Fibroblast of gingiva (primary cell): ENCODE measurements at places on chromosomes 7 and 10.

DNA sequence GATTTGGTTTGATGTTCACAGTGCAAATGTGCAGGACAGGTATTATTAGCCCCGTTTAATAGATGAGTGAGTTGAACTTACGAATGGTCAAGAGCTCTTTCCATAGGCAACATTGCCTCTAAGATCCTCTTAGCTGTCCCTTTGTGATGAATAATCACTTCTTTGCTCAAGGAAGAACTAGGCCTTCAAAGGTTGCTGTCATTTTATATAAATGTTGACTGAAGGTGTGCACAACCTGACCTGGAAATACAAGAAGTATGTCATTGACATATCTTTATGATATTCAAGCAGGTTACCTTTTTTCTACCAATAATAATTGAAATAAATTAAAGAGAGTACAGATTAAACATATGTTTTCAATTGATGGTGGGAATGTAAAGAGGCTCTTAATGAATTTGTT, 48.5 kb upstream of the GLCCI1 start:
- DNase-seq, result no peak

GRCh38 chr10:77228559-77228958, 409.0 kb downstream of the KCNMA1 start:
- DNase-seq, result no peak

GRCh38 chr10:124428207-124428777, 9.6 kb upstream of the OAT start:
- DNase-seq, result no peak

GRCh38 chr7:120402079-120402767, 129.2 kb downstream of the KCND2 start:
- DNase-seq, result no peak

DNA sequence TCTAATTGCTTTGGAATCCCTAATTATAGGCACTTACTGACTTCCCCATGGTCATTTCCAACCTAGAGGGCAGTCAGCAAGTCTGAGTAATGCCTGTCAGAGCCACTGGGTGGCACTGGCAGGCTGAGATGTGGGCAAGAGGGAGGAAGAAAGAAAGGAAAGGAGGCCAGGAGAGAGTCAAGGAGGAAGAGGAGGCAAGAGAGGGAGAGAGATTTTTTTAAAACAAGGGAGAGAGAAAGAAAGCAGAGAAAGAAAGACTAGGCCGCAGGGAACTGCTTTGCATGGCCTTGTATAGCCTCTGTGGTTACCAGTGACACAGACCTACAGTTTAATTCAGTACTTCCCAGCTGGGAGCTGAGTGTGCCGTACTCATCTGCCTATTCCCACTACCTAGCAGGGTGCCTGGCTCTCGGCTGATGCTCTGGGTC, 210.4 kb upstream of the ADO start:
- DNase-seq, result peak; percentile 39

GRCh38 chr10:120953897-120954296, 102.7 kb downstream of the WDR11 start:
- no peak for DNase-seq

DNA sequence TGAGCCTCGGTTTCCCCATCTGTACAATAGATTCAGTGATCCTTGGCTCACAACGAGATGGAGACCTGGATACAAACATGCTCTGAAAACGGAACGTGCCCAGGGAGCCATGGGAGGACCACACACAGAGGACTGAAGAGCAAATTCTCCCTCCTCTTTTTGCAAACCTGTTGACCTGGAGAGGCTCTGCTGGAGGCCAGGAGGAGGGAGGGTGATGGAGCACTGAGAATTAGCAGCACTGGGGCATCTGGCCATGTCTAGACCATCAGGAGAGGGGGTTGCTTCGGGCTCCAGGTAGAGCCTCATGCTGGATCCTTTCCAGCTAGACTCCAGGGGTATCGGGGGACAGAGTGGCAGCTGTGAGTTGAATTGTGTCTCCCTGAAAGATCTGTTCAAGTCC, 97.4 kb upstream of the GPR26 start:
- DNase-seq, result no peak

DNA sequence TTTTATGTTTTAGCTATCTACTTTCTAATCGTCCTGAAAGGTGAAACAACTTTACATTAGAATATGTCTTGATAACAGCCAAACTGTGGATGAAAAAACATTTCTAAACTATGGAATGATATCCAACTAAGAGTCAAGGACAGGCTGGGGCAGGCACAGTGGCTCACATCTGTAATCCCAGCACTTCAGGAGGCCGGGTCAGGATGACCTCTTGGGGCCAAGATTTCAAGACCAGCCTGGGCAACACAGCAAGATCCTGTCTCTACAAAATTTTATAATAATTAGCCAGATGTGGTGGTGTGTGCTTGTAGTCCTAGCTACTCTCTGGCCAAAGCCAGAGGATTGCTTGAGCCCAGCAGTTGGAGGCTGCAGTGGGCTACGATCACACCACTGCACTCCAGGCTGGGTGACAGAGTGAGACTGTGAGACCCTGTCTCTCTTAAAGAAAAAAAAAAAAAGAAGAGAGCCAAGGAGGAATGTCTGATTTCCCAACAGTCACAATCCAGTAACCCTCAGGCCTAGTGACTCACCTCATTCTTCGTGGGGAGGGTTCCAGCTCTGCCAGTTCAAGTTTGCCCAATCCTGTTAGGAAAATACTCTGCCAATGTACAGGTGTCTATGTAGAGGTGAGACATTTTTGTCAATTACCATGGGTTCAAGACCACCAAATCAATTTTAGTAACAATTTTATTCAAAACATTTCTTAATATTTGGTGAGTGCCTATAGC, 14.6 kb upstream of the FZD1 start:
- DNase-seq, result peak; percentile 76

DNA sequence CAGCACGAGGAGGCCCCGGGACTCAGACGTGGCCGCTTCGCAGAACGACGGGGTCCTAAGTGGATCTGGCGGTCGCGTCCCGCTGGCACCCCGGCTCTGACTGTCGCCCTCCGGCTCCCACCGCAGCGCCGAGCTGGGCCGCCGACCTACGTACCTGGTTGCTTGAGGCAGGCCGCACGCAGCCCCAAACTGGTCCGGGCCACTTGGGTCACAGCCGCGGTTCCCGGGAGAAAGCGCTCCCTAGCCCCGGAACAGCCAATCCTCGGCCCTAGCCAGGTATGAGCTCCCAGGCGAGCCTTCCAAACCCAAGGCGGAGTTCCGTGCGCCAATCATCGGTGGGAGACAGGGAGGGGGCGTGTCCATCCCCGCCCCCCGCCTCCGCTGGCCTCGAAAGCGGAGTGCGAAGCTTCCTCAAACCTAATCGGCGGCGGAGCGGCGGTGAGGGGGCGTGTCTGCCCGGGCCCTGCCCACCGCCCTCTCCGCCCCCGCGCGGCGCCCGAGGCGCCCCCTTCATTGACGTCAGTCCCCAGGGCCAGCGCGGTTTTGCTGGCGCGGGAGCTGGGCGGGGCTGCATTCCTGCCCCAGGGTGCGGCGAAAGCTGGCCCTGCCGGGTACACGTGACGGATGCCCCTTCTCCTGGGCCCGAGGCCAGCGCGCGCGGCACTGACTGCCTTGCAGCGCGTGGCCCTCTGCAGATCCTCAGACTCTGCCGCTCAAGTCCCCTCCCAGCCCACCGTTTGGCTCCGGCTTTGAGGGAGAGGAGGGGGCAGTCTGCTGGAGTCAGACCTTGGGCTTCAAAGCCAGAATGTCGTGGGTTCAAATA, at the start of gene AVPI1:
AVPI1 (minus strand) TSS at position 280 of the 823 bp plus-strand sequence. CDS start 7,336 bp downstream, outside the sequence.
- DNase-seq, result peak; percentile 98

GRCh38 chr7:120993553-120994191, 5.2 kb downstream of the CPED1 start:
- peak; percentile 16 for DNase-seq

GRCh38 chr10:62352356-62352970, 21.7 kb upstream of the ZNF365 start:
- DNase-seq, result no peak

DNA sequence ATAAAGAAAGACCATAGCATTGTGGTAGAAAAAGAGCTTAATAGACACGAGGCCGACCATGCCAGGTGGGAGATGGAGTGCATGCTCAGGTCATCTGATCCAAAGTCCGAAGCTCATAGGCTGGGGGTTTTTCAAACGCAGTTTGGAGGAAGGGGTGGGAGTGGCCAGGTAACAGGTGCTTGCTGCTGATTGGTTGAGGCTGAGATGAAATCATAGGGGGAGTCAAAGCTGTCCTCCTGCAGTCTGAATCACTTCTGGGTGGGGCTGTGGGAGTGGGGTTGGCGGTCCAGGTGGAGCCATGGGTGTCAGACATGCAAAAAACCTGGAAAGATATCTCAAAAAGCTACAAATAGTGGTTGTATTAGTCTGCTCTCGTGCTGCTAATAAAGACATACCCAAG, 2.8 kb upstream of the ERCC6 start:
- no peak for DNase-seq

GRCh38 chr7:101722247-101722646, 93.2 kb upstream of the MYL10 start:
- peak; percentile 18 for DNase-seq

- no peak for DNase-seq
Measured at GRCh38 chr7:75889223-75889825, 10.5 kb downstream of the RHBDD2 start.

DNA sequence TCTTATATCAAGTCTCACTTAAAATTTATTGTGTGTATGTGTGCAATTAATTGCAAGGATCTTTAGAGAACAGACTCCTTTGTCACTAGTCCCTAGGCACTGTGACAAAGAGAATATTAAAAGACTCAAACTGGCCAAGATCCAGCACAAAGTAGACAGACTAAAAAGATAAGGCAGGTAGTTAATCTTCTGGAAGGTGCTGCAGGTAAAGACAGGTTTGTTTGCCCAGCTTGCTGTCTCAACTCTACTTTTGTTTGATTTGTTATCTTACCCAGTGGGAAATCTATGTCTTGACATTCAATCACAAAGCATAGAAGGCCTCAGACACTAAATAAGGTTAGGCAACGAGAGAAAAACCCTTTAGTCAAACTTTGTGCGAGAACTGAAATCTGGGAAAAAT, 807.9 kb upstream of the LRRN3 start:
- DNase-seq, result no peak

DNA sequence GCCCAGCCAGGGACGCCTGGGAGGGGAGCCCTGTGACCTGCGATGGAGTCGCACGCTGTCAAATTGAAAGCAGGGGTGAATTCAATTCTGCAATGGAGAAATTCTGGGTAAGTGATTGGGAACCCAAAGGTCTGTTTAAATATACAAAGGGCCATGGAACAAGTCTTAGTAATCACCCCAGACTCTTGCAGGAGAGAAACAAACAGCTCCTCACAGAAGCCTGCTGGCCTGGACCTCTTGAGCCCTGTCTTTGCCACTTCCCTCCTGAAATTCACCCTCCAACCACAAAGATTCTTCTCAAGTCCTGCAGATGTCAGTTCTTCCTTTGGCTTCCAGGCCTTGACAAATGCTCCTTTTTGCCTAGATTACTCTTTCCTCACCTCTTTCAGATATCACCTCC, 97.3 kb downstream of the GLI3 start:
- no peak for DNase-seq

GRCh38 chr10:128047351-128047750, 78.9 kb downstream of the MKI67 start:
- DNase-seq, result no peak

- DNase-seq, result no peak
Measured at GRCh38 chr10:18178854-18179483, 38.7 kb downstream of the CACNB2 start.

- DNase-seq, result no peak
Measured at GRCh38 chr10:31963589-31963980, 35.0 kb upstream of the ARHGAP12 start.

GRCh38 chr10:88793712-88794299, 8.7 kb upstream of the LIPM start:
- DNase-seq, result peak; percentile 38

GRCh38 chr10:85666102-85666501, 700.5 kb downstream of the GRID1 start:
- DNase-seq, result no peak

- DNase-seq, result no peak
Measured at GRCh38 chr10:90143937-90144336, 442.5 kb downstream of the KIF20B start.

DNA sequence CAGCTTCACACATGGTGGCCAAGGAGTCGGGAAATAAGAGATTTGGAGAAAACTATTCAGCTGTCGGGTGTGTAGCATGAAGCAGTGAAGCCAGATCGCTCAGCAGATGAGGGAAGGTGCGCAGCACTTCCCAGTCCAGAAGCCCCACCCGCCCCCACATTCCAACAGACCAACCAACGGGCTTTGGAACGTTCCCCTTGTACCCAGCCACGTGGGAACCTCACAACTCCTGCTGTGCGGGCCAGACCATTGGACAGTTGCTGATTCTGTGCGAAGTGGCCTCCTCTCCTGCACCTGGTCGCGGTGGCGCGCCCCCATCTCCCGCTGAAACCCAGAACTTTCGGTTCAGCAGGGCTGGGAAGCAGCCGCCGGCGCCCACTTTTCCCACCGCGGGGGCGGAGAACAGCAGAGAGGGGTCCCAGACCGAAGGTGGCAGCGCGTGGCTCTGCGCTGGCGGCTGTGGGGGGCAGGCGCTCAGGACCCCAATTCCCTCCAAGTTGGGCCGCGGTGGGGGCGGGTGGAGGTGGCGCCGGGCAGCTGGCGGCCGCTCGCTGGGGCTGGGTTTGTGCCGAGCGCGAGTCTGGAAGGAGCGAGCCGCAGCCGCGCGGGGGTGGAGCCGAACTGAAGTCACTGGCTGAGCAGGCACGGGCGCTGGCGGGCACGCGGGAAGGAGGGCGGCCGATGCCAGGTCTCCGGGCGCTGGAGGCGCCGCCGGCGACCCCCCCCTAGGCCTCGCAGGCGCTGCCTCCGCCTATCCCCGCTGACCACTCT, 1301.5 kb upstream of the SORCS1 start:
- no peak for DNase-seq

- DNase-seq, result no peak
Measured at GRCh38 chr10:117175215-117175900, 21.9 kb upstream of the KCNK18 start.

- DNase-seq, result peak; percentile 77
Measured at GRCh38 chr10:131983780-131984179, 2.1 kb upstream of the BNIP3 start.

DNA sequence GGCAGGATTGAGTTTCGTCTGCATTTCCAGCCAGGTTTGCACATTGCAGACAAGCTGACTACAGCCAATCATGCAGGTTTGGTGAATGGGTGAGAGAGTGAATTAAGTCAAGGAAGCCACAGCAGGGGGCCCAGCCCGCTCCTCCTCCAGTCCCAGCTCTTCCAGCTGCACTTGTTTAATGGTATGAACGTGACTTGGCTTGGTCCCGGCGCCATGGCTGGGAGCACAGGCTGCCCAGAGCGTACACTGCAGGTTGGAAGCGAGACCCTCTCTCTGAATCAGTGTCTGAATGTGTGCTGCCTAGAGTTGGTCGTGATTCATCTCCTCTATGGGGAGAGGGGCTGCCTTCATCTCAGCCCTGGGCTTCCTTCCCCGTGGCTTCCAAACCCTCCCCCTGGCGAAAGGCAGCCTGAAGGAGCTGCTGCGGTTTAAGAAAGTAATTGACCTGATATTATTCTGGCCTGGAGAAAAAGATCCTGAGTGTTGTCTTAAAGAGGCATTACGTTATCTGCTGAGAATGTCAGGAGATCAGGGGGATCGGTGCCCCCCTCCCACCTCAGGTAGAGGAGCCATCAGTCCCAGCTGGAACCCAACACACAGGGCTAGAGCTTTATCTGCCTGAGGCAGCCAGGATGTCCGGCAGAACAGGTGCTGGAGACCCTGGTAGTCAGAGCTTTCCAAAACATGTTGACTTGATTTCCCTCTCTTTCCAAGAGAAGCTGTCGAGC, 132.1 kb downstream of the COL26A1 start:
- no peak for DNase-seq
